Naive thymus-derived CD8-positive, alpha-beta T cell (primary cell): ENCODE measurements at places on chromosomes 13 and 19.

DNA sequence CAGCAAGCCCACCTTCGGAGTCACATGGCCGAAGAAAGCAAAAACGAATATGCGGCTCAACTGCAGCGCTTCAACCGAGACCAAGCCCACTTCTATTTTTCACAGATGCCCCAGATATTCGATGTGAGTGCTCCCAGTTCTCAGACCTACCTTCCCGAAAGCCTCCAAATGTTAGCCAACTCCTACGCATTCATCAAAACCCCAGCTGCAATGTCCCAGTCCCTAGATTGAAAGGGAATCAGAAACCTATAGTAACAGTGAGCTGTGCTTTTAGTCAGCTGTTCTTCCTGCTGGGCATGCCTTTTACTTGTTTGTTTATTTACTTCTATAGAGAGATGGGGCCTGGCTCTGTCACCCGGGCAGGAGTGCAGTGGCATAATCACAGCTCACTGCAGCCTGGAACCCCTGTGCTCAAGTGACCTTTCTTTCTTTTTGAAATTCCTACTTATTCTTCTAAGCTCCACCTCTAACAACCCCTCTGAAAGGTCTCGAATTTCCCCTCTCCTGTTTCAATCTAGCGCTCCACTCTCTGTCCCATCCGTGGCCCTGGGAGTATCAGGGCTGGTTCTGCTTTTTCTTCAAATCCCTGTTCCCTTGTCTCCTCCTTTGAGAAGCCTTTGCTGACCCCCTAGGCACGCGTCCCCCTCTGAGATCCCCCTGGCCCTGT, 4.4 kb downstream of the TRIP10 start:
- H3K27me3 ChIP-seq: no peaks in the 10 kb centered on the region
- H3K27ac ChIP-seq: peak overlapping the region; percentile 70
- no peak for DNase-seq
- peaks cover 30% of the 10 kb centered on the region for H3K36me3 ChIP-seq

DNA sequence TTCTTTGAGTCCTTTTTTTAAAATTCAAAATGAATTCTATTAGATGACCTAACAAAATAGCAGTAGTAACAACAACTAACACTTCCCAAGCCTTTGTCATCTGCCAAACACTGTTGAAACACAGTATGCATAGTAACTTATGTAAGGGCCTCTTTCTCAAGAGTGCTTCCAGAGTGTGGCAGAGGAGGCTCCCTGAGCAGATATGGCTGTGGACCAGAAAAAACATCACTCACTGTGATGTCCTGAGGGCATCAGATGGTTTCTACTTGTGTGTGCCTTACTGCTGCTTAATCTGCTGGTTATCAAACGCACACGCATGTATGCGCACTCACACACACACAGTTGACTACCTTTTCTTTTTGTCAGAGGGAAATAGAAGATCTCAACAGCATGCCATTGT, 110.8 kb downstream of the DLEU7 start:
- H3K27ac ChIP-seq: no peak overlapping the region
- peaks cover 8% of the 10 kb centered on the region for H3K4me1 ChIP-seq
- no peak for DNase-seq
- no peaks in the 10 kb centered on the region for H3K36me3 ChIP-seq
- no peak overlapping the region for H3K4me3 ChIP-seq

DNA sequence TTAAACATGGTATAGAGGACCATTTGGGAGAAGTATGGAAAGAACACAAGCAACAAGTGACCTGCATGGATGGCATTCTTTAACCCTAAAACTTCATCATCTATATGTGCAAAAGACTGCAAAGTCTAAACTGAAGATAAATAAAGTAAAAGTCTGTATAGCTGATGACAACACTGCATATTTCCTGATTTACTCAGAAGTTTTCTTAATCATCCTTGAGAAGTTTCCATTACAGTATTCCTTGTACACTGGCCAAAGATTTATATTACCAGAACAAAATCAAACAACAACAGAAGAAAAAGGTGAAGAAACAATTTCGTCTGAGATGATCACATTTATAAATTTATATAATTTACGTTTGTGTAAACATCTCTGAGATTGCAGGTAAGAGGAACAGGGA, 805.7 kb downstream of the PCDH9 start:
- no peak overlapping the region for H3K4me3 ChIP-seq
- H3K36me3 ChIP-seq: no peaks in the 10 kb centered on the region
- no peak for DNase-seq
- H3K27me3 ChIP-seq: no peaks in the 10 kb centered on the region
- no peak overlapping the region for H3K27ac ChIP-seq

GRCh38 chr13:30510811-30511371, 45.2 kb upstream of the HMGB1 start:
- no peak for DNase-seq
- no peaks in the 10 kb centered on the region for H3K27me3 ChIP-seq
- no peak overlapping the region for H3K27ac ChIP-seq
- H3K4me3 ChIP-seq: no peak overlapping the region

- no peak overlapping the region for H3K27ac ChIP-seq
- H3K4me1 ChIP-seq: no peaks in the 10 kb centered on the region
- DNase-seq: no peak
- peaks cover 3% of the 10 kb centered on the region for H3K36me3 ChIP-seq
Observed at GRCh38 chr13:81493144-81493543, 1152.2 kb upstream of the SPRY2 start.

- no peak overlapping the region for H3K27ac ChIP-seq
- DNase-seq: no peak
- peaks cover 34% of the 10 kb centered on the region for H3K4me1 ChIP-seq
- no peaks in the 10 kb centered on the region for H3K27me3 ChIP-seq
- H3K36me3 ChIP-seq: no peaks in the 10 kb centered on the region
Observed at GRCh38 chr13:112686987-112687386, 2.9 kb upstream of the ATP11A start.

DNA sequence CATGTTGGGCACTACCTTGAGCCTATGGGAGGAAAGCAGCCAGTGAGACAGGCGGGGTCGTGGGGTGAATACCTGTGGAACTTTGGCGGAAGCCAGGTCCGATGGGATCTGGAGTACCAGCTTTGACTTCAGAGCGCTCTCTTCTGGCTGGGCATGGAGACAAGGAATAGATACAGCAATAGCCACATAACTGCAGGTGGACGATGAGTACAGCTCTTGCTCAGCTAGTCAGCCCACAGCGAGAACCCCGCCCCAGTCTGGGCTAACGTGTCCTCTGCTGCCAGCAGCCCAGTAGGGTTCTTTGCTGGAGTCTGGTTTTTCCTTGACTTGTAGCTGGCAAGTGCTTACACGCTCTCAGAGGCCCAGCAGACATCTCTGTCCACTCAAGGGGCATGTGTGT, 83.4 kb downstream of the SIPA1L3 start:
- H3K27me3 ChIP-seq: no peaks in the 10 kb centered on the region
- no peak overlapping the region for H3K4me3 ChIP-seq
- no peak for DNase-seq
- peaks cover 45% of the 10 kb centered on the region for H3K4me1 ChIP-seq
- H3K36me3 ChIP-seq: no peaks in the 10 kb centered on the region

- peaks cover 30% of the 10 kb centered on the region for H3K4me1 ChIP-seq
- peaks cover 4% of the 10 kb centered on the region for H3K36me3 ChIP-seq
- H3K4me3 ChIP-seq: peak overlapping the region; percentile 88
- H3K27me3 ChIP-seq: peaks cover 2% of the 10 kb centered on the region
- no peak for DNase-seq
- peak overlapping the region; percentile 32 for H3K27ac ChIP-seq
Observed at GRCh38 chr19:343941-344624, 513 bp downstream of the MIER2 start.

- DNase-seq: no peak
- no peaks in the 10 kb centered on the region for H3K27me3 ChIP-seq
- peaks cover 10% of the 10 kb centered on the region for H3K4me1 ChIP-seq
- no peak overlapping the region for H3K4me3 ChIP-seq
Observed at GRCh38 chr13:43021926-43022670, 1.3 kb upstream of the DNAJC15 start.

DNA sequence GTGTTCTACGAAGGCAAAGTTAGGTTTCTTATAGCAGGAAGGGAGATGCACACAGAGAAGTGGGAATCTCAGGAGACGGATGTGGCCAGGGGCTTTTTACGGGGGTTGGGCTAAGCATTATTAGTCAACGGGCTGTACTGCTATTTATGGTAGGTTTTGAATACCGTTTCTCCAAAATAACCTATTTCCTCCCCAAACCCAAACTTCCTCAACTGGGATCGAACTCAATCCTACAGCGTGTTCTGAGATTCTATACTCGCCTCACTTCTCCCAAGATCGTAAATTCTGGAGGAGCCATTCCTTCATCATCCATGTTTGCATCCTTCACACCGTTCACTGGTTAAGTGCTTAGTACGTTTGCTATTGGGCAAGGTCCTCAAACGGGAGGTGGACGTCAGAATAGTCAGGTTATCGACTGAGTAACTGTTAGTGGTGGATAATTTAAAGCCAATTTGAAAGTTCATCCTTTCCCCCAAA, 1.2 kb upstream of the TRIM13 start:
- peaks cover 5% of the 10 kb centered on the region for H3K36me3 ChIP-seq
- peak overlapping the region; percentile 79 for H3K27ac ChIP-seq
- H3K4me3 ChIP-seq: peak overlapping the region; percentile 75
- no peaks in the 10 kb centered on the region for H3K27me3 ChIP-seq
- H3K4me1 ChIP-seq: peaks cover 40% of the 10 kb centered on the region
- DNase-seq: no peak

- no peaks in the 10 kb centered on the region for H3K27me3 ChIP-seq
- H3K4me1 ChIP-seq: no peaks in the 10 kb centered on the region
- H3K27ac ChIP-seq: no peak overlapping the region
- no peak for DNase-seq
Observed at GRCh38 chr13:22499919-22500318, 680.9 kb upstream of the SGCG start.

GRCh38 chr19:51422053-51422448, 4.6 kb upstream of the SIGLEC10 start:
- peak overlapping the region; percentile 57 for H3K27ac ChIP-seq
- H3K4me1 ChIP-seq: peaks cover 6% of the 10 kb centered on the region
- no peaks in the 10 kb centered on the region for H3K36me3 ChIP-seq
- H3K27me3 ChIP-seq: peaks cover 10% of the 10 kb centered on the region
- peak; percentile 83 for DNase-seq

DNA sequence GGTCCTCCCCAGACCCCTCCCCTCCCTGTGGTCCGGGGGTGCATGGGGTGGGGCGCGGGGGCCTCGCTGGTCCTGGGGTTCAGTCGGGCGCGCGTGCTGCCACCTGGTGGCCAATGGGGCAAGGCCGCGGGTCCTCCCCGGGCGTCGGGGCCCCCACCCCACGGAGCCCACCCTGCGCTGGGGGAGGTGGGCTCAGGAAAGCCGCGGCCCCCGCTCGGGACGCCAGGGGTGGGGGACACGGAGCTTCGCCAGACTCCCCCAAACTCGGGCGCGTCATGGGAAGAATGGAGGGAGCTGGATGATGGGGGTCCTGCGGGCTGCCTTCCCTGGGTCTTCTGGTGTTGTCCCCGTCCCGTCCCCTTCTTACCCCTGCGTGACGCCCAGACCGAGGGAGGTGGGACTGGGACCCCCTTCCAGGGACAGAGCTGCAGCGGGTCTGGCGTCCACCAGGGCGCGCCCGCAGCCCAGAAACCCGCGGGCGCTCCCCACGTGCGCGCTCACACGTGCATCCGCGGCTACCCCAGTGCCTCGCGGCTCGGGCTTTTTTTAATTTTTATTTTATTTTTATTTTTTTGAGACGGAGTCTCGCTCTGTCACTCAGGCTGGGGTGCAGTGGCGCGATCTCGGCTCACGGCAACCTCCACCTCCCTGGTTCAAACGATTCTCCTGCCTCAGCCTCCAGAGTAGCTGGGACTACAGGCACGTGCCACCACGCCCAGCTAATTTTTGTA, 19.8 kb upstream of the TCF3 start:
- H3K4me1 ChIP-seq: peaks cover 32% of the 10 kb centered on the region
- H3K4me3 ChIP-seq: peak overlapping the region; percentile 45
- peak; percentile 73 for DNase-seq
- H3K27ac ChIP-seq: no peak overlapping the region
- H3K36me3 ChIP-seq: peaks cover 4% of the 10 kb centered on the region

DNA sequence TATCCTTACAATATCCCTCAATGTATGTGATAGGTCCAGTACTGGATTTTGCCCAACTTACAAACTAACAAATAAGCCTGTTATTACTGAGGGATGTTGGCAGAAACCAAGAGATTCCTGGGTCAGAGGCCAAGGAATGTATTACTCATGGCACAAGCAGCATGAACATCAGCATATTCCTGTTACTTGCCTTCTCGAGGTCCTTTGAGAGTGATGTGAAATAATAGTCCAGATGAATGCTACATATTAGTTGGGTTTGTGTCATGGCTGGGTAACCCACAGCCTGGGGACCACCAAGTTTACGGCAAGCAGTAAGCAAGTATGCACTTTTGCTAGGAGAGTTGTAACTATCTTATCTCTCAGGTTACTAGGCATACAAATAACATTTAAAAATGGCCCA, 384.5 kb upstream of the GPC6 start:
- H3K27me3 ChIP-seq: no peaks in the 10 kb centered on the region
- H3K36me3 ChIP-seq: no peaks in the 10 kb centered on the region
- H3K27ac ChIP-seq: no peak overlapping the region
- H3K4me1 ChIP-seq: no peaks in the 10 kb centered on the region

DNA sequence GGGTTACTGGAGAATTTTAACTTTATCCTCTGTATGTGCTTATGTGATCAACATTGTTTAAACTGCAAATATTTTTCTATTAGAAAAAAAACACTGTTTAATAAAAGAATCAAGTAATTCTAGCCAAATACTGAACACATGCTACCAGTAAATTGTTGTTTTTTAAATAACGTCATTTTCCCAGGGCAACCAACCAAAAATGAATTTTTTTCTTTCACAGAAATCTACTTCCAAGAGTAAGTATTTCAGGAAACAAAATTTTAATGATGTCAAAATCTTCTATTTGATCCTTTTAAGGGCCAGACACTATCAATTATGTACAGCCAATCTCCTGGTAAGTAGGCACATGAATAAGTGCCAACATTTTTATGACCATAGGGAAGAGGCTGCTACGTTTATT, 57.1 kb downstream of the TUBGCP3 start:
- DNase-seq: no peak
- no peak overlapping the region for H3K4me3 ChIP-seq
- no peaks in the 10 kb centered on the region for H3K36me3 ChIP-seq
- peaks cover 18% of the 10 kb centered on the region for H3K4me1 ChIP-seq
- no peak overlapping the region for H3K27ac ChIP-seq

DNA sequence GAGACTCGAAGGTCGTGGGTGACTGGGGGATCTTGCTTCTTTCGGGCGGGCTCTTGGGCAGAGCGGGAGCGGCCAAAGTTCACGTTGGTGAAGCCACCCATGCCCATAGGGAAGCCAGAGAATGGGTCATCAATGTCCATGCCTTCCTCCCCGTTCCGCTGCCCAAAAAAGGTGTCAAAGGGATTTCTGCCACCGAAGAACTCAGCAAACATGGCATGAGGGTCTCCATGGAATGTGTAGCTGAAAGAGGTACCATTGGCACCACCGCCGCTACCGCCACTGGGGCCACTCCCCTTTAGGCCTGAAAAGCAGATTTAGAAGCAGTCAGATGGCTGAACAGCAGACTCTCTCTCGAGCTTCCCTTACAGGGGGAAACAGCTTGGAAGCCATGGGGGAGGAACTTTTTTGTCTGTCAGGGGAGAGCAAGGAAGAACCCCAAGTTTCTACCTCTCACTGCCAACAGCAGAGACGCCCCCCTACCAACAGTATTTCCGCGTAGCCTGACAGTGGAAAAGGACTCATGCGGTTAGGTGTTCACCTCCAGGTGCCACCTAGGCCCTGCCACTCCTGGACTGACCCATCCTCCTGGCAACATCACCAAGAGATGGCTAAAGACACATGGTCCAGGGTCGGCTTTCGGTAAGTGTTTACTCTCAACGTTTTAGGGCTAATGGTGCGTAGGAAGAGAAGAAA, 1.3 kb downstream of the DNAJB1 start:
- DNase-seq: no peak
- H3K4me3 ChIP-seq: peak overlapping the region; percentile 92
- peaks cover 25% of the 10 kb centered on the region for H3K36me3 ChIP-seq
- H3K4me1 ChIP-seq: peaks cover 65% of the 10 kb centered on the region

GRCh38 chr13:31162151-31163008, 676 bp upstream of the HSPH1 start:
- H3K4me1 ChIP-seq: peaks cover 34% of the 10 kb centered on the region
- DNase-seq: peak; percentile 84
- H3K27ac ChIP-seq: peak overlapping the region; percentile 100
- H3K36me3 ChIP-seq: peaks cover 17% of the 10 kb centered on the region
